ENCODE measurements at places on chromosomes 11 and 22. TPM values are rescaled to one million over a fixed set of nuclear protein-coding genes. Genes with fewer than 3 reads are reported as not detected.

The RIMBP3C gene
- not detected for total RNA-seq

DNA sequence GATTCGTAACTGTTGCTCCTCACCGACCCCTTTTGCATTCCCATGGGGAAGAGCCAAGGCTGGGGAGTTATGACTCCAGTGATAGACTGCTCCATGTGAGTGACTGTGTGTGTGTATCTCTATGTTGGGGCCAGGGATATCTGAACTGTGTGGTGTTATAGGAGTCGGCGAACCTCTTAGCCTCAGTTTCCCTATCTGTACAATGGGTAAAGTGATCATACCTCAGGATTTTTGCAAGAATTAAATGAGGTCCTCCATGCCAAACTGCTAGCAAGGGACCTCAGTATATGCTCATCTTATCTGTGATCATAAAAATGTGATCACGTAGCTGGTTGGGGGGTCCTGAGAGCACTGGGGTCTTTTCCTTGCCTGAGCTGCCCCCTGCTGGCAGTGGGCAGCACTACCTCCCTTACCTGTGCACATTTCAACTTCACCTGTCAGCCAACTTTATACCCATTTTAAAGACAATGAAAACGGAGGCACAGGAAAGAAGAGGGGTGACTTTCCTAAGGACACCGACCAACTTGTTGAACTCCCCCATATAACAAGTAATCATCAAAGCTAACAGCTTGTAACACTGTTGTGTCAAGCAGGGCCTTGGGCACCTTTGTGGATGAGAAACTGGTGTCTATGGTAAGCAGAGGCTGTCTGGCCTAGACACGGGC, 1.4 kb upstream of the DPP3 start:
- peaks cover 29% of the 10 kb centered on the region for H3K4me1 ChIP-seq
- H3K36me3 ChIP-seq, result peaks cover 15% of the 10 kb centered on the region
- no peaks in the 10 kb centered on the region for H3K27me3 ChIP-seq
- peak overlapping the region; percentile 79 for H3K4me3 ChIP-seq
- no peak overlapping the region for H3K27ac ChIP-seq
- DNase-seq, result no peak

- H3K4me3 ChIP-seq, result peak overlapping the region; percentile 74
- H3K27ac ChIP-seq, result peak overlapping the region; percentile 97
- no peak for DNase-seq
- peaks cover 25% of the 10 kb centered on the region for H3K4me1 ChIP-seq
- peaks cover 17% of the 10 kb centered on the region for H3K36me3 ChIP-seq
Observed at GRCh38 chr11:18321578-18321968, 367 bp downstream of the HPS5 start.

DNA sequence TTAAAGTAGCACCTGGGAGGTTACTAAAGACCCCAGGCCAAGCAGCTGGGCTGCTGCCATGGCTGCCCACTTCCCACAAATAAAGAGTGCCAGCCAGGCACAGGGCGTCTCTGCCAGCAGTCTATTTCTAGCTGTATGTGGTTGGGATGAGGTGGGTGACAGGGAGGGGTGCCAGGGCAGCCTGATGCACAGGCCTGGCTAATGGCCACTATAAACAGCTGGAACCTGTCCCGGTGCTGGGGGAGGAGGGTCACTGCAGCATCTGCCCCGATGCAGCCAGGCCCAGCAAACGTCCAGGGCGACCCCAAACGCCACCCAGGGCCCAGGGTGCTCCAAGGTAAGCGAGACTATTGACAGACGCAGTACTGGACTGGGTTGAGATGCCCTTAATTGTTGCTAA, 37.4 kb downstream of the SCUBE1 start:
- no peaks in the 10 kb centered on the region for H3K27me3 ChIP-seq
- no peaks in the 10 kb centered on the region for H3K4me1 ChIP-seq
- no peak for DNase-seq
- H3K27ac ChIP-seq, result no peak overlapping the region

GRCh38 chr11:72613977-72614376, 60.2 kb downstream of the PDE2A start:
- H3K36me3 ChIP-seq, result no peaks in the 10 kb centered on the region
- H3K27ac ChIP-seq, result no peak overlapping the region
- no peak overlapping the region for H3K4me3 ChIP-seq
- DNase-seq, result no peak

DNA sequence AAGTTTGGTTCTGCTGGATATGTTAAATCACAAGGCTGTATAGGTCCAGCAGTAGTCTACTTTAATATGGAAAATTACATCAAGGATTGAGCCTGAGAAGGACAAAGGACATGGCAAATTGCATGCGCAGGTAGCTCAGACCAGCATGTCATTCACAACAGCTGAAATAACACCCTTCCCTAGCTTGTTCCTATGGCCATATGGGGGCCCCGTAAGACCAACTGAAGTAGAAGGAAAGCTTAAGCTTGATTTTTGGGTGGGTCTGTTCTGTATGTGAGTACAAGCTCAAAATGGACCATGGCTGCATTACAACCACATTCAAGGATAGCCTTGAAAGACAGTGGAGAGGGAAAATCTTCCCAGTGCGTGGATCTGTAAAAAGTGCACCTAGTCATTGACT, 20.6 kb upstream of the PDE3B start:
- H3K27ac ChIP-seq, result no peak overlapping the region
- H3K4me3 ChIP-seq, result no peak overlapping the region
- H3K4me1 ChIP-seq, result peaks cover 2% of the 10 kb centered on the region
- H3K27me3 ChIP-seq, result no peaks in the 10 kb centered on the region
- no peak for DNase-seq

GRCh38 chr22:48895336-48895735, 932.3 kb downstream of the BRD1 start:
- H3K27ac ChIP-seq, result no peak overlapping the region
- DNase-seq, result no peak
- H3K36me3 ChIP-seq, result no peaks in the 10 kb centered on the region
- H3K27me3 ChIP-seq, result peaks cover 4% of the 10 kb centered on the region
- no peaks in the 10 kb centered on the region for H3K4me1 ChIP-seq

DNA sequence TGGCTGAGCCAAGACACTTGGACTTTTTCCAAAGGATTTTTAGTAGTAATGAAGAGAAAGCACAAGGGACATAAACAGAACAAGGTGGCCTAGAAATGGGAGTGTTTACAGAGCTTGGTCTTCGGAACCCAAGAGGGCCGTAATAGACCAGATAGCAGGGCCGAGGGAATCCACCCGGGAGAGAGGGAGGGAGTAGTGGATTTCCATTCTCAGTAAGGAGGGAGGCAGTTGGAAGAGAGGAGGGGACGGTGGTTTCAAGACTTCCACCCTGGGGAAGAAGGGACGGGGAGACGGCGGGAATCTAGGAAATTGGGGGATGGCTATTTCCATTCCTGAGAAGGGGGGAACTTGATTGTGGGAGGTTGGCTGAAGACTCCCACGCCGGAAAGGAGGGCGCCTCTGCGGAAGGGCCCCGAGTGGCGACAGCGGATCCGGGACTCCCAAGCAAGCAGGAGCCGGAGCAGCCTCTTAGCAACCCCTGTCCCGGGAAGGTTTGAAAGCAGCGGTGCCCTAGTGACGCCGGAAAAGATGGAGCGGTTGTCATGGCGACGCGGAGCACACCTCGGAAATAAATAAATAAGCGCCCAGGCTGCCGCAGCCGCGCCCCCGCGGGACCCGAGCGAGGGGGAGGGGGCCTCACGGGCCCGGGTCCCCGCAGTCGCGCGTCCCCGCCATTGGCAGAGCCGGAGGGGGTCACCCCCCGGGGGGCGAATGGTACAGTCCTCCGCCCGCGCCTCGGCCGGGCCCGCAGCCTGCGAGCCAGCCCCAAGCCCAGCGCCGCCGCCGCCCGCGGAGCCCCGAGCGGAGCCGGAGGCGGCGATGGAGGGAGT, 31.6 kb downstream of the EIF3F start:
- peaks cover 16% of the 10 kb centered on the region for H3K27me3 ChIP-seq
- H3K4me3 ChIP-seq, result peak overlapping the region; percentile 63
- no peaks in the 10 kb centered on the region for H3K36me3 ChIP-seq
- DNase-seq, result peak; percentile 84
- H3K4me1 ChIP-seq, result peaks cover 13% of the 10 kb centered on the region

- no peaks in the 10 kb centered on the region for H3K27me3 ChIP-seq
- H3K36me3 ChIP-seq, result no peaks in the 10 kb centered on the region
- H3K27ac ChIP-seq, result no peak overlapping the region
- DNase-seq, result no peak
Observed at GRCh38 chr22:39713799-39714290, 143.3 kb downstream of the CACNA1I start.

- no peaks in the 10 kb centered on the region for H3K27me3 ChIP-seq
- peaks cover 2% of the 10 kb centered on the region for H3K4me1 ChIP-seq
- H3K4me3 ChIP-seq, result no peak overlapping the region
- H3K27ac ChIP-seq, result no peak overlapping the region
- no peak for DNase-seq
Observed at GRCh38 chr11:46520971-46521745, 72.7 kb downstream of the AMBRA1 start.

The CADM1 gene
- 1.1 TPM for total RNA-seq

The ZMAT5 gene
- total RNA-seq, result 5.6 TPM

GRCh38 chr11:63764340-63764678, 4.3 kb downstream of the ZFTA start:
- DNase-seq, result no peak
- H3K4me1 ChIP-seq, result peaks cover 12% of the 10 kb centered on the region
- H3K27me3 ChIP-seq, result peaks cover under 1% of the 10 kb centered on the region
- no peaks in the 10 kb centered on the region for H3K36me3 ChIP-seq
- no peak overlapping the region for H3K4me3 ChIP-seq

The HARBI1 gene
- total RNA-seq, result 18.2 TPM

GRCh38 chr22:22464541-22465054, 43.9 kb downstream of the ZNF280B start:
- no peak for DNase-seq
- H3K27ac ChIP-seq, result no peak overlapping the region
- H3K36me3 ChIP-seq, result no peaks in the 10 kb centered on the region
- H3K4me3 ChIP-seq, result no peak overlapping the region
- H3K27me3 ChIP-seq, result peaks cover 17% of the 10 kb centered on the region

- H3K4me3 ChIP-seq, result peak overlapping the region; percentile 92
- peaks cover 48% of the 10 kb centered on the region for H3K4me1 ChIP-seq
- H3K36me3 ChIP-seq, result no peaks in the 10 kb centered on the region
- H3K27ac ChIP-seq, result peak overlapping the region; percentile 86
Observed at GRCh38 chr11:96341211-96342013, 1.6 kb downstream of the MAML2 start.

The APOL3 gene
- 116 TPM for total RNA-seq

The OR51B4 gene
- not detected for total RNA-seq

The GLYAT gene
- total RNA-seq, result not detected

- H3K4me3 ChIP-seq, result no peak overlapping the region
- H3K4me1 ChIP-seq, result peaks cover 16% of the 10 kb centered on the region
- DNase-seq, result no peak
- H3K36me3 ChIP-seq, result no peaks in the 10 kb centered on the region
- no peak overlapping the region for H3K27ac ChIP-seq
Observed at GRCh38 chr11:12174128-12174476, 63.7 kb downstream of the MICAL2 start.

DNA sequence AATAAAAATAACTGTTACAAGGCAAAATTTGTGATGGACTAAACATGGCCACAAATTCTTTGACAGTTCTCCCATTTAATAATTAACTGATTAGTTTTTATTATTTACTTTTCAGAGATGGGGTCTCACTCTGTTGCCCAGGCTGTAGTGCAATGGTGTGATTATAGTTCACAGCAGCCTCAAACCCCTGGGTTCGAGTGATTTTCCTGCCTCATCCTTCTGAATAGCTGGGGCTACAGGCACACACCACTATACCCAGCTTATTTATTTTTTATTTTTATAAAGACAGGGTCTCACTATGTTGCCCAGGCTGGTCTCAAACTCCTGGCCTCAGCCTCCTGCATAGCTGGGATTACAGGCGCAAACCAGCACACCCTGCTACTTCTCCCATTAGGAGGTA, 4.5 kb upstream of the PATL1 start:
- DNase-seq, result no peak
- peaks cover 14% of the 10 kb centered on the region for H3K4me1 ChIP-seq
- no peaks in the 10 kb centered on the region for H3K36me3 ChIP-seq
- H3K27ac ChIP-seq, result no peak overlapping the region
- H3K4me3 ChIP-seq, result no peak overlapping the region

GRCh38 chr22:17108256-17109112, 12.7 kb downstream of the TMEM121B start:
- no peak for DNase-seq
- H3K27ac ChIP-seq, result peak overlapping the region; percentile 18
- H3K27me3 ChIP-seq, result no peaks in the 10 kb centered on the region
- peaks cover 37% of the 10 kb centered on the region for H3K4me1 ChIP-seq
- no peak overlapping the region for H3K4me3 ChIP-seq

DNA sequence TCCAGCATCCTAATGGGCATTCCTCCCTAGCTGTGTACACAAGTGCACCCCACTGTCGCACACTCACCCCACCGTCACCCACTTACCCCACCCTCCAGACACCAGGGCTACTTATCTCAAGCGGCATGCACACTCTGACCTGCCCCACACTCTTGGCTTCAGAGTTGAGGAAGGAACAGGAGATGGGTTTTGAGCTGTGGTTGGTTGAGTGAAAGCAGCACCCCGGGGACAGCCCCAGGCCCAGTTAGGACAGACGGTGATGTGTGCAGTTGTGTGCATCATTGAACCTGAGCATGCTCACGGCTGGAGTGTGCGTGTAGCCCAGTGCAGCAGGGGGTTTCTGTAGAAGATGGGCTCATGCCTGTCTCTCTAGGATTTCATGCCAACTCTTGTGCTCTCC, 32.5 kb downstream of the AHNAK start:
- H3K4me3 ChIP-seq, result no peak overlapping the region
- no peak overlapping the region for H3K27ac ChIP-seq
- peaks cover 7% of the 10 kb centered on the region for H3K4me1 ChIP-seq

DNA sequence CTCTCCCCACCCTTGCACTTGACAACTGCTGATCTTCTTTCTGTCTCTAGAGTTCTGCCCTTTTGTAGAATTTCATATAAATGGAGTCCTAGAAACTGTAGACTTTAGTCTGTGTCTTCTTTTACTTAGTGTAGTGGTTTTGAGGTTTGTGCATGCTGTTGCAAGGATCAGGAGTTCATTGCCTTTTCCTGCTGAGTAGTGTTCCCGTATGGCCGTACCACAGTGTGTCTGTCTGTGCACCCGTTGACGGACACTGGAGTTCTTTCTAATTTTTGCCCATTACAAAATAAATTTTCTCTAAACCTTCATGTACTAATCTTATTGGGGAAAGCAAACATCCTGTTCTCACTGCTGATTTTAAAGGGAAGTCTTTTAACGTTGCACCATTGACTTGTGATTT, 138.1 kb downstream of the TBC1D22A start:
- H3K36me3 ChIP-seq, result peaks cover 31% of the 10 kb centered on the region
- H3K27ac ChIP-seq, result no peak overlapping the region
- DNase-seq, result no peak

The TMEM191B gene
- 10.1 TPM for total RNA-seq

- no peak overlapping the region for H3K27ac ChIP-seq
- no peak for DNase-seq
- H3K27me3 ChIP-seq, result peaks cover 8% of the 10 kb centered on the region
- no peaks in the 10 kb centered on the region for H3K36me3 ChIP-seq
- no peaks in the 10 kb centered on the region for H3K4me1 ChIP-seq
- H3K4me3 ChIP-seq, result no peak overlapping the region
Observed at GRCh38 chr11:34757026-34757451, 136.1 kb downstream of the EHF start.

DNA sequence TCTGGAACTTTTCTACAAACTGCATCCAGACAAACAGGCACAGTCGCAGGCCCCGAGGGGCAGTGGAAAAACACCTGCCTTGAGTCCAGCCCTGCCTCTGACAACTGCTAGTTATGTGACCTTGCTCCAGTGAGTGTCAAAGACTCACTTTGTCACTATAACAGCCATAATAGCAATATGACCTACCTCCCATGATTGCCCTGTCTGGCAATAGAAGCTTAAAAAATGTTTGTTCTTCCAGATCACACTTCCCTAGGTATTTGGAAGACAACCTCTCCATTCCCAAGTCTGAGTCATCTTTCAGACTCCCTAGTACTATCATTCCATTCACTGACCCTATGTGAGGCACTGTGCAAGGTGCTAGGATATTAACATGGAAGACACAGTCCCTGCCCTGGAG, 74.5 kb downstream of the RPL27A start:
- DNase-seq, result no peak
- no peaks in the 10 kb centered on the region for H3K4me1 ChIP-seq
- no peak overlapping the region for H3K4me3 ChIP-seq
- H3K36me3 ChIP-seq, result no peaks in the 10 kb centered on the region
- H3K27ac ChIP-seq, result no peak overlapping the region

Measured in CD4-positive, alpha-beta T cell (primary cell).